ENCODE measurements at places on chromosomes 7 and 10.

- DNase-seq = no peak
Measured at GRCh38 chr7:128899392-128899791, 11.1 kb downstream of the KCP start.

DNA sequence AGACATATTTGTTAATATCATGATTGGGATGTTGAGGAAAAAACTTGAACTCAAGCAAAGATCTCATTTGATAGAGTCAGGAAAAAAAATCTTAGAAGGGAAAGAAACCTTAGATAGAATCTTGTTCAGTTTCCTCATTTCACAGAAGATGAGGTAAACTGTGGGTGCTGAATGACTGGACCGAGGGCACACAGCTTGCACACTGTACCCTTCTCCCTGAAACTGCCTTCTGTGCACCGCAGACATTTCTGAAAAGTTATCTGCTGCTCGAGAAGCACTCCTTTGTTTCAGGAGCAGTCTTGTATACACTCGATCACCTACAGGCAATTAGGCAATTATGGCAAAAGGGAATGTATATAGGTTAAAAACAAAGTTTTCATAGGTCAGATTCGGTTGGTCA, 167.4 kb downstream of the SKAP2 start:
- no peak for DNase-seq

DNA sequence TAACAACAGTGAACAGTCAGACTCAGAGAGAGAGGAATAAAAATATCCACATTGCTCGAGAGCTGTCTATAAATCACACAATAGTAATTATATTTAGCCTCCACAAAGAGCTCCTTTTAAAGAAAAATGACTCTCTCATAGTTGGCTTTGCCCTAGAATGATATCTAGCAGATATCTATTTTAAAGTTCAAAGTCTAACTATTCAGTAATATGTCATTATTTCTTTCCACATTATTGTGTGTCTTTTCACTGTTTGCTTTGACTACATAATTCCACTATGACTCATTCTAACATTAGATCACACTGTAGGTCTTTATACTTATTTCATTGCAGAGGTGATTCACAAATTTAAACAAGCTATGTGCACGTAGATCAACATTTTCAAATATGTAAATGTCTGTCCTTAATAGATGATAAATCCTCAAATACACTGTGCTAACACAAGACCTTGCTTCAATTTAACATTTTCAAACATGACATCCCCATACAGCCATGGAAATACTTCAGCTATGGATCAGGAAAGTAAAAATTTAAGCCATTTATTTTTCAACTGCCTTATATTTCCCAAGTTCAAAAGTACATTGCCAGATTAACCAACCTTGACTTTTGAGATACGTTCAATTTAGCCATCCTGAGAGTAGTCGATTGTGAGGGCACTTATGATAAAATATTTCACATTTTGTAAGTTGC, 99.9 kb upstream of the AKR1E2 start:
- no peak for DNase-seq

DNA sequence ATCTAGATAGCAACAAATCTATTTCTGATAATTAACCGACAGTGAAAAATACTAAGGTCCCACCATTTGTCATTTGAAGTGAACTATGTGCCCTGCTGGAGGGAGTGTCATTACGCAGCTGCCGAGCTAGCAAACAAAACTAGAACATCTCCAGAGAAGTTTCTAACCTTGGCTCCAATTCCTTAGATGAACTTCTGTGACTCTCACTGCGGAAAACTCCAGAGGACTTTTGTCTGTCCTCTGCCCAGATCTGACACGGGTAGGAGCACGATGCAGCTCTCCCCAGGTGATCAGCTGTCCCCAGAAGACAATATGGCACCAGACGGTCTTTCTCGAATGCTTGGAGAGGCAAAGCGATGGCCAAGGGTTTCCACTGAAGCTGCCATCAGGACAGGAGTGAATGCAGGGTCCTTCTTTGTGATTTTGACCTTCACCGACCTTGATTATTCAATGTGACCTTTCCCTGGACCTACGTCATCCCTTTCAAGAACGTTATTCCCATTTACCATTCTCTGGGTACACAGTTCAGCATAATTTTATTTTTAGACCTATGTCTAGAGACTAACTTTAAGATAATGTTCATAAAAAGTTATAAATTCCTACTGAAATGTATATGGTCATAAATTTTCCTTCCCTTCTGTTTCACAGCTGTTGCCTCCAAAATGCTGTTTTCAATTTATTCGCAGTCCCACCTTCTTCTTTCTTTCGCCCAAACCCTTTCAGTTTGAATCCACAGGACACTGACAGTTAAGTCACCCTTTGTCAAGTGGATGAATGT, 116.7 kb upstream of the C7orf33 start:
- no peak for DNase-seq

DNA sequence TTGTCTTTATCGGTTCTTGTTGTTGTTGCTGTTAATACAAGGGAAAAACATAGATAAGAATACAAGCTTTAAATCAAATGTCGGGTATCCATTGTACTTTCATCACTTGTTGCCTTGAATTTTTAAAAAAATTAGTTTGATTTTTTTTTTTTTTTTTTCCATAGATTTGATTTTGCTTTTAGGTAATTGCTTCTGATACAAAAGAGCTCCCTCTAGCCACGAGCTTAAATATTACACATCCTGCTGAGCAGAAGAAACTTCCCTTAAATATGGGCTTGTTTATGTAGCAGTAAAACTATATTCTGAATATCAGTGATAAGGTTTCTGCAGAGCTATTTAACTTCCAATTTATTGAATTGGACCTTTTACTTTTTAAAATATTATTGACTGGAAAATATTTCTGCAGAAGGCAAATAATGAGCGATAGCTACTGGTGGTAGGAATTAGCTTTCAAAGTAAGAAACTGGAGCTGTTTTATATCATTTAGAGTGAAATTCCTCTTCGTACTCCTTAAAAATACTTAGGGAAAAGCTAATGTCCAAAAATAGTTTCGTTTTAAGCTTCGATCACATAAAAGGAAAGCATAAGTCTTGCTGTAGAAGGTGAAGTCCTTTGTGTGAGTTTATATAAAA, 216.9 kb downstream of the POLR1F start:
- DNase-seq = peak; percentile 52

DNA sequence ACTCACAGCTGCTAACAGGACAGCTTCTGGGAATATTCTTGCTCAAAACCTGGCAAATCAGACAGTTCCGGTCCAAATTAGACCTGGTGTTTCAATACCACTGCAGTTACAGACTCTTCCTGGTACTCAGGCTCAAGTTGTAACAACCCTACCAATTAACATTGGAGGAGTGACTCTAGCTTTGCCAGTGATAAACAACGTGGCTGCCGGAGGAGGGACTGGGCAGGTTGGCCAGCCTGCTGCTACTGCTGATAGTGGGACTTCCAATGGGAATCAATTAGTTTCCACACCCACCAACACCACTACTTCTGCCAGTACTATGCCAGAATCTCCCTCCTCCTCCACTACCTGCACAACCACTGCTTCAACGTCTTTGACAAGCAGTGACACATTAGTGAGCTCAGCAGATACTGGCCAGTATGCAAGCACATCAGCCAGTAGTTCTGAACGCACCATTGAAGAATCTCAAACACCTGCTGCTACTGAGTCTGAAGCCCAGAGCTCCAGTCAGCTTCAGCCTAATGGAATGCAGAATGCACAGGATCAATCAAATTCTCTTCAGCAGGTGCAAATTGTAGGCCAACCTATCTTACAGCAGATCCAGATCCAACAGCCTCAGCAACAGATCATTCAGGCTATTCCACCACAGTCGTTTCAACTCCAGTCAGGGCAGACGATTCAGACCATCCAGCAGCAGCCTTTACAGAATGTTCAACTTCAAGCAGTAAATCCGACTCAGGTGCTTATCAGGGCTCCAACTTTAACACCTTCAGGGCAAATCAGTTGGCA, 2.1 kb downstream of the SP4 start:
- peak; percentile 11 for DNase-seq

DNA sequence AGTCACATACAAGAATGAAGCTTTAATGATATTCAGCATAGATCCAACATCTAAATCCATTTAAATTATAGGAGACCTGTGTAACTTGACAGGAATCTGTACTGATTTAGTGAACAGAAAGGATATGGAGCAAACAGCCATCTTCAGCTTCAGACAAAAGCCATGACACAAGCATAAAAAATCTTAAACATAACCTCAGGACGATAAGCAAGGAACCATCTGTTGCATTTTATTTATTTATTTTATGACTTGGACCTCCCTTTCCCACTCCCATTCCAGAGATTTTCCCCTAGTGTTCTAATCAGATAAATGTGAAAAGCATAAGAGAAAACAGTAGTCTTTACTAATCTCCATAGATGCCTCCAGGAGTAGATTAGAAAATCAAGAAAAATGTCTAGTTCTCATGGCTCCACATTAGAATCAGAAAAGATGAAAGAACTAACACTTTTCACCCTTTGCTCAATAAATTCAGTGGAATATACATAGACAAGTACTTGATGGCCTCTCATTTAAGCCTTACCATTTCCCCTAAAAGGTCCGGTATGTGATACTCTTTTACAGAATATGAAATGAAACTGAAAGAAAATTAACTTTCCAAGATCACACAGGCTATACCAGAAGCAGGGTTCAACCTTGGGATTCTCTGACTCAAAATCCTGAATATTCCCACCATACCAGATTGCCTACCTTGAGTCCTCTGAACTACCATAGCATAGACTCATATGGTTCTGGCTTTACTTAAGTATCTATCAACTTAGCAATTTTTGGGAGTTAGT, 15.2 kb downstream of the CACNA2D1 start:
- no peak for DNase-seq

GRCh38 chr10:77082601-77083252, 554.9 kb downstream of the KCNMA1 start:
- peak; percentile 7 for DNase-seq

GRCh38 chr7:142557971-142558582, 191.2 kb upstream of the PRSS1 start:
- DNase-seq = peak; percentile 70

DNA sequence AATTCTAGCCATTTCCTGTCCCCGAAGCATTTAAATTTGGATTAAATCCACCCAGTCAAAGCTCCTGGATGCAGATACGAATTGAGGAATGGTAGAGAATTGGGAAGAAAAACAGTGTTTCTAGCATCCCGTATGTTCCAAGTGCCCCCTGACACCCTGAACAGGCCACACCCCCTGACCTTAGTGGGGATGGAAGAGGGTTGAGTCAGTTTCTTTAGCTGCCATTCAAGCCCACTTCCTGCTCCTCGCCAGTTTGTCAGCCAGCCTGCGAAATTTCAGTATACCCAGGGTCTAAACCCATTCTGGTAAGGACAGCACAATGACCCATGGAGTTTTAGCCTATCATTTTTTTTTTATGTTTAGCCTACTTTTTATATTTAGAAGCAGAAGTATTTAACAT, 101.1 kb downstream of the PKD1L1 start:
- DNase-seq = no peak

DNA sequence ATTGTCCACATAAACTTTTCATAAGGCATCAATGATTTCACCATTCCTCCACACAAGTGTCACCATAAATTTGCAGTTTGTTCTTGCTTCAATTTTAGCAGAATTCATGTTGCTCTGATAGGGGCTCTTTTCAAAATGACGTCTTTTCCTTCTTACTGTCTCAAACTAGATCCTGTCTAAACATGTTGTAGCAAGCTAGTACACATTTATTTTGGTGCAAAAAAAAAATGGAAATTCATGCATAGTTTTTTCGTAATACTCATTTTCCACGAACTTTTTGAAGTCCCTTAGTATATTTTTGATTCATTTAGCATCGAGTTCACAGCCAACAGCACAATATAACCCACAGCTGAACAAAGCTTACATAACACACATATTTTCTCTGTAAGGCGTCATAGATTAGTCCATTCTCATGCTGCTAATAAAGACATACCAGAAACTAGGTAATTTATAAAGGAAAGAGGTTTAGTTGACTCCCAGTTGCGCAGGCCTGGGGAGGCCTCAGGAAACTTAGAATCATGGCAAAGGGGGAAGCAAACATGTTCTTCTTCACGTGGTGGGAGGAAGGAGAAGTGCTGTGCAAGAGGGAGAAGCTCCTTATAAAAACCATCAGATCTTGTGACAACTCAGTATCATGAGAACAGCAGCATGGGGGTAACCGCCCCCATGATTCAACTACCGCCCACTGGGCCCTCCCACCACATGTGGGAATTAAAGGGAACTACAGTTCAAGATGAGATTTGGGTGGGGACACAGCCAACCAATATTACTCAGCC, 301.5 kb downstream of the CCDC3 start:
- DNase-seq = peak; percentile 7

Measured in NB4 (cell line).